ENCODE measurements at places on chromosomes 12 and 14. TPM values are rescaled to one million over a fixed set of nuclear protein-coding genes. Genes with fewer than 3 reads are reported as not detected.

- no peak for DNase-seq
Measured at GRCh38 chr12:127722611-127723010, 544.4 kb upstream of the TMEM132C start.

The MAPK1IP1L gene
- 7.9 TPM for total RNA-seq

DNA sequence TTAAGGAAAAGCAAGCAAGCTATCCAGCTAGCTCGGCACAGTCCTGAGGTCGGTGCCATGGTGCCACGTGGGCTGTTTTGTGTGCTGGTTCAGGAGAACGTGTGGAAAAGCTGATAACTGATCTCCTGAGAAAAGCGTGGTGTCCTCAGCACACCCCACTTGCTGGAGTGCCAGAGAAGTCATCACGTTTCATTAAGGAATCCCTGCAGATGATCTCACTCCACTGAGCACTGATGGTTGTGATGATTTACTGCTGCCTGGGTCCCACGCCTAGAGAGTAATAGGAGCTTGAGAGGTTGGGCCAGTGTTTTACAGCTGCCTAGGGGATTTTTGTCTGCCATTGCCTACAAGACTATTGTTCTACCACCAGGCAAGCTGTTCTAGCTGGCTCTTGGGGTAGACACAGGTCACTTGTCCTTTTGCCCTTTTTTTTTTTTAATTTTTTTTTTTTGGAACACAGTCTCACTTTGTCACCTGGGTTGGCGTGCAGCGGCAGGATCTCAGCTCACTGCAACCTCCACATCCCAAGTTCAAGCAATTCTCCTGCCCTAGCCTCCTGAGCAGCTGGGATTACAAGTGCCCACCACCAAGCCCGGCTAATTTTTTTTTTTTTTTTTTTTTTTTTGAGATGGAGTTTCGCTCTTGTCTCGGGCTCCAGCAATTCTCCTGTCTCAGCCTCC lies 42.3 kb upstream of the EVL start:
- DNase-seq = no peak

The TDRD9 gene
- 4.7 TPM for total RNA-seq

The CELA1 gene
- not detected for total RNA-seq

The SMOC1 gene
- total RNA-seq = 5.3 TPM

The TMEM132D gene
- total RNA-seq = 0.26 TPM

GRCh38 chr14:87691042-87691881 lies 301.7 kb downstream of the GALC start:
- DNase-seq = no peak

The P2RX2 gene
- 1.0 TPM for total RNA-seq

The FZD10 gene
- total RNA-seq = 0.52 TPM

The KCNMB4 gene
- 0.33 TPM for total RNA-seq

The HNF1A gene
- 11.9 TPM for total RNA-seq

The MYL6 gene
- total RNA-seq = 1,110 TPM

GRCh38 chr12:779745-780734 lies 27.7 kb downstream of the WNK1 start:
- no peak for DNase-seq

The DUSP16 gene
- 30.3 TPM for total RNA-seq

The NKX2-1 gene
- not detected for total RNA-seq

DNA sequence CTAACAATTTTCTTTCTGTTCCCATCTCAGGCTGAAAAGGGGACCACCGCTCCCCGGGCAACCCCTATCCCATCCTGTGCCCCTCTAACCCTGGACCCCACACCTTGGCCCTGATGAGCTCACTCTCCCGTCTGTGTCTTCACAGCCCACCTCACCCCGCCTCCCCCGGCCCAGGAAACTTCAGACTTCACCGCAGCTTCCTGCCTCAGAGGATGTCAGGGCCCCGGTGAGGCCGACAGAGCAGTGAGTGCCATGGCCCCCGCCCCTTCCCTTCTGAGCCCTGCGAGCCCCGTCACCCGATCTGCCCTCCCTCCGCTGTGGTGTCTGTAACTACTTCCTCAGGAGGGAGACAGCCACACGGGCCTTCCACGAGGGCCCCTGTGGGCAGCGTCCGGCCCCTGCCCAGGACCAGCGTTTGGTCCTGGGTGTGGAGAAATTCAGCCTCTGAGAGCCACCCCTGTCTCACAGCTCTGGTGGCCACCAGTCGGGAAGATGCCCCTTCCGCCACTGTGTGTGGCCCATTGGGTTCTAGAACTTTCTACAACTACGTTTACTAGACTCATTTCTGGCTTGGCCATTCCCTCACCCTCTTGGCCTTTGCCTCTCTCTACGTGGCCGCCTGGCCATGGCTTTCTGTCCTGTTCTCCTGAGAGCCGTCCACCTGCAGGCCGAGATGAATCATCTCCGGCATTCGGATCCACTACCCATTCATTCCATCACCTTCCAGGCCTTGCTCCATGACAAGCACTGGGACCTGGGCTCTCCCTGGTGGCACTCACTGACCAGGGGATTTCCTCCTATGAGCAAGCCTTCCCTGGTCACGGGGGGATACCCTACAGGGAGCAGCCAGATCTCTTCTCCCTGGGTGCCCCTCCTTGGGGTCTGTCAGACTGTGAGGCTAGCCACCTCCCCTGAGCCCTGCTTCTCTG lies 3.4 kb downstream of the RHOF start:
- DNase-seq = peak; percentile 44

GRCh38 chr14:97428808-97429440 lies 631.7 kb downstream of the VRK1 start:
- DNase-seq = no peak

- no peak for DNase-seq
Measured at GRCh38 chr12:66931091-66931490, 252.2 kb upstream of the GRIP1 start.

The ERG28 gene
- 8.6 TPM for total RNA-seq

- DNase-seq = peak; percentile 45
Measured at GRCh38 chr12:77049767-77050353, 15.5 kb downstream of the E2F7 start.

DNA sequence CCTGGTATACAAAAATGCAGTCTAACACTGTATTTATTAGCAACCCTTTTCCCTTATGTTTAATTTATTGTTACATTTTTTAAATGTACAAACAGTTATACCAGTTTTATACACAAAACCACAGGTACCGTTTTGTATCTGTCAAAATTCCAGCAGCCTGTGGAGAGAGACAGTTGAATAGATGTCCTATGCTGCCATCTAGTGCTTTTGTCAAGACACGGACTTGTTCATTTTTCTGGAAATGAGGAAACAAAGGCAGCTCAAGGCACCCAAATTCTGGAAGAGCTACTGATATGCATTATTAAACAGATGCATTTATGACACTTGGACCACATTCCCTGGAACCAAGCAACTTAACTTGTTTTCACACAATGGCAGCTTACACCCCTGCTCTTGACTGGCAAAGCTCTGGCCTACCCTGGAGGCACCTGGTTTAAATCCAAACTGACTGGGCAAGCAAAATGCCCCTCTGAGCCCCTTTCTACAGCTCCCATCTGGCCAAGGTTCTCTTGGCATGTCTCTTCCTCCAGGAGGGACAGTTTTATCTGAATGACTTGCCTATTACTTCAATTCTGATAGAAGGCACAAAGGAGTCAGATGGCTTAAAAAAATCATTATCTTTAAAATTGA lies 286.9 kb upstream of the PRKD1 start:
- peak; percentile 24 for DNase-seq

DNA sequence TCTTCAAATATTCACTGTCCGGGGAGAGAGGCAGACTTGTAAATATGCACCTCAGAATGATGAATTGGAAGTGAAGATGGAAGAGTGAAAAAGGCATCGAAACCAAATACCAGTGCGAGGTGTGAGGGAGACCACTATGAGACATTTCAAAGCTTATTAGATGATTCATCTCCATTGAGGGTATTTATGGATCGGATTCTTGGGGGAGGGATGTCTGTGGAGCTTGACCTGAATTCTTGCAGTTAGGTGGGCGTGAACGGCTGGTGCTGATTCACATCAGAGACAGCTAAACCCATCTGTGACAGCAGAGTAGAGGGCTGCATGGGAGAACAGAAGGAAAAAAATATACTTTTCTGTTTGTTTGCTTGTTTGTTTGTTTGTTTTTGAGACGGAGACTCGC lies 677.2 kb downstream of the AACS start:
- DNase-seq = no peak

GRCh38 chr12:38759621-38760020 lies 145.8 kb downstream of the CPNE8 start:
- no peak for DNase-seq

DNA sequence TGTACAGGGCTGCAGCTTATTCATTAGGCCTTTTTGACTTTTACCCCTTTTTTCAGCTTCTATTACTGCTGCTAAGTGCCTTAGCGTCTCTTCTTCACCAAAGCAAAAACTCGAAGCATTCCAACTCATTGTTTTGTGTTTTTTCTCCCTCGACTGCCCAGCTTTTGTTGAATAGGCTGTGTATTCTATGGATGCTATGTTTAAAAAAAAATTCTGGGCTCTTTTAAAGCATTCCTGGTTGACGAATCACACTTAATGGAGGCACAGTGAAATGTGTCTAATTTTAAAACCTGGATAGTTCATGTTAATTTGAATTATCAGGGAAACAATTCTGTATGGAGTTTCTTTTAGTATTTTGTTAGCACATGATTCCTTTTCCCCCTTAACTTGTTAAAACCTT lies 29.7 kb downstream of the KTN1 start:
- no peak for DNase-seq

The CD163L1 gene
- total RNA-seq = 1.6 TPM

- DNase-seq = peak; percentile 47
Measured at GRCh38 chr12:106205208-106206069, 42.4 kb downstream of the CKAP4 start.

GRCh38 chr14:91509083-91509877 lies 830 bp downstream of the PPP4R3A start:
- peak; percentile 55 for DNase-seq

GRCh38 chr12:130955238-130955816 lies 1.6 kb downstream of the ADGRD1 start:
- DNase-seq = no peak

The CDH24 gene
- total RNA-seq = 4.9 TPM

The SCN8A gene
- 11.2 TPM for total RNA-seq

DNA sequence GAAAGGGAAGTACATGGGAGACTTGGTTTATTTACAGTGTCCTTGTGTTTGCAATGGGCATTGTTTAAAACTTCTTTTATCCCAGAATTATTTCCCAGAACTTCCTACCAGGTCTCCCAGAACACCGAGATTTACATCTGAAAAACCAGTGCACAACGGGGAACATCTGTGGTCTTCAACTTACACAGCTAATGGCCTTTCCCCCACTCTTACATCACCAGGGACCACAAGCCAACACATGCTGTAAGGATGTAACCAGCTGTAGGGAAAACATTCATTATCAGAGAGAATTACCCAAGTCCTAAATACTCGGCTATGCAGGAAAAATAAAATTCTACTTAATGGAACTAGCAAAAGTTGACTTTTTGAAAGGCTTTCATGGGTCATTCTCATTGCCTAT lies 267.6 kb downstream of the DUSP6 start:
- no peak for DNase-seq

DNA sequence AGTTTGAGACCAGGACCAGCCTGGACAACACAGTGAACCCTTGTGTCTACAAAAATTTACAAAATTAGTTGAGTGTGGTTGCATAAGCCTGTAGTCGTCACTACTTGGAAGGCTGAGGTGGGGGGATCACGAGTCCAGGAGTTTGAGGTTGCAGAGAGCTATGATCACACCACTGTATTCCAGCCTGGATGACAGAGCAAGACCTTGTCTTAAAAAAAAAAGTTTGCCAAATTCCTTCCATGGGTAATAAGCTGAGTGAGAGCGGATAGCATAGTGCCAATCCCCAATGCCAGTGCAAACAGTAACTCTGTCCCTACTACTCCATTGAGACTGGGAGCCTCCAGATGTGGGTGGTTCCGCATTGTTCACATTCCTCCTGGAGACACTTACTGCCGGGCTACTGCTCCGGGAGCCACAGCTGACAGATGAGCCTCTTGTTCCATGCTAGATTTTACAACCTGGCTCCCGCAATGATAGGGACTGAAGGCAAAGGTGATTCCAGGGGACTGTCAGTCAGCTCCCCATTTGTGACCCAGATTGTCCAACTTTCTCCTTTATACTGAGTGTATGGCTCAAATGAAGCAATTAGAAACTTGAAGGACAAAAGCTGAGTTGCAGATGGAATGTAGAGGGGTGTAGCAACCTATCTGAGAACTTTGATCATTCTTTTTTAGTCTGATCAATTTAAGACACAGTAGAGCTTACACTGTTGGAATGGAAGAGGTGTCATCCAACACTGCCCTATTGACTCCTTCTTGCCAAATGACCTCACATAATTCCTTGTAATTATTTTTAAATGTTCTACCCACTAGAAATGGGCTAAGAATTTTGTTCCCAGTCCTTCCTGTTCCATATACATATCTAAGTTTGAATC lies 13.4 kb upstream of the FRMD6 start:
- no peak for DNase-seq

The TBC1D30 gene
- 68.7 TPM for total RNA-seq

The CLEC14A gene
- total RNA-seq = 9.9 TPM

GRCh38 chr12:121611306-121611705 lies 15.0 kb upstream of the ORAI1 start:
- no peak for DNase-seq

The TAS2R7 gene
- total RNA-seq = not detected

GRCh38 chr12:110314308-110314707 lies 33.3 kb downstream of the ATP2A2 start:
- DNase-seq = no peak

DNA sequence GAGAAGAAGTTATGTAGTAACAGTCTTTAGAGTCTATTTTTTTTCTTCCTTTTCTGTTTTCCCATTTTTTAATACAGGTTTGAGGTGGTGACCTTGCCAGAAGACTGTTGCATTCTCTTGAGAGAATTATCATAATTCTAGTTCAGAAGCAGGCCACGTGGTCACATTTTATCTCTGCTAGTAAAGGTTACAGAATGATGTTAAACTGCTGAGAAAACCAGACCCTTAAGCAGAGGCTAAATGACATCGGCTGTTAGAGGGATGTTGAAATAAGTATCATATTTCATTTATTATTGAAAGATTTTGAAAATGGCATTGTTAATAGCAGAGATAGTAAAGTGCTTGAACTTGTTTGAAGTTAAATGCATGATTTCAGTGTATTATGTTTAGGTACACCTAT lies 49.2 kb downstream of the BRMS1L start:
- DNase-seq = no peak

Data from body of pancreas (tissue), 4 donors.